ENCODE measurements at places on chromosomes 3 and 15.

DNA sequence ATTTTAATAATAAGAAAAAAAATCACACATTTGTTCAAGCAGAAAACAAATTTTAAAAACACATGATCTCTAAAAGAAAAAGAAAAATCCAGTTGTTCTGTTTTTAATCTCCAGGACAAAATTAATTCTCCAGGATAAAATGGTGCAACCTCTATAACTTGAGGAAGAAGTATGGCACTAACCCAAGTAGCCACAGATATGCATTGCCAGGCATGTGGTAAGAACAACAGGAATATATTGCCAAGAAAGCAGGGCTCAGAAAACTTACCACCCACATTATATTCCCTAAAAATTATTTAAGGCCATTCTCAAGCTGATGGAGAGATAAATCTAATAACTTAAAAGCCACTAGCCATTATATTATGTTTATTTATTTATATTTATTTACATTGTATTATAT lies 295.7 kb upstream of the TMCO5A start:
- DNase-seq = no peak

- no peak for DNase-seq
Observed at GRCh38 chr3:184907681-184908649, 96.0 kb downstream of the VPS8 start.

DNA sequence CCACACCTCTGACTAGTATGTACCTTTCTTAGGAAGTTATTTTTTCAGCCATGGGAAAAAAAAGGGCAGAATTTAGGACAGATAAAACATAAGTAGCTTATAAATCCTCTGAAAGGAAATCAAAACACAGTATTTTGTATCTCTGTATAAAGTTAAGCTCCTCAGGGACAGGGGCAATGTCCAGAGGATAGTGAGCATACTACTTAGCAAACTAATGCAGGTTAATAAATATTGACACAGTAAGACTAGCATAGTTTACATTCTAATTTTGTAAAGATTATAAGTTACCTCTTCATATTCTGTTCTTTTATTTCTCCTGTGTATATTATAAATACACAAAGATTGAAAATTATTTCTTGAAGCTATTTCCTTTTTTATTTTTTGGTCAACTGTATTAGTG lies 2.1 kb downstream of the UBE3A start:
- DNase-seq = no peak

- DNase-seq = no peak
Observed at GRCh38 chr15:65867244-65867643, 2.0 kb upstream of the RAB11A start.

DNA sequence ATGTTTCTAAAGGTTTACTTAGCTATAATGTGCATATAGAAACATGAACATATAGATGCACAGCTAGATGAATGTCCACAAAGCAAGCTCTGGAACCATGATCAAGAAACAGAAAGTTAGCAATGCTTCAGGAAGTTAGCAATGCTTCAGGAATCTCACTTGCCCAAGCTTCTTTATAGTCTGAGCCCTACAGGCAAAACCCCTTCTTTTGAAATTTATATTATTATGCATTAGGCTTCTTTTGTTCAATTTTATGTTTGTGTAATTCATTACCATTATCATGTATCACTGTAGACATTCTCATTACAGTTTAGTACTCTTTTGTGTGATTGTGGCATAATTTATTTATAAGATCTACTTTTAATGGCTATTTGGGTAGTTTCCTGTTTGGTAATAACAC lies 286.4 kb upstream of the BCHE start:
- no peak for DNase-seq

GRCh38 chr15:67331676-67332075 lies 77.1 kb downstream of the IQCH start:
- no peak for DNase-seq

DNA sequence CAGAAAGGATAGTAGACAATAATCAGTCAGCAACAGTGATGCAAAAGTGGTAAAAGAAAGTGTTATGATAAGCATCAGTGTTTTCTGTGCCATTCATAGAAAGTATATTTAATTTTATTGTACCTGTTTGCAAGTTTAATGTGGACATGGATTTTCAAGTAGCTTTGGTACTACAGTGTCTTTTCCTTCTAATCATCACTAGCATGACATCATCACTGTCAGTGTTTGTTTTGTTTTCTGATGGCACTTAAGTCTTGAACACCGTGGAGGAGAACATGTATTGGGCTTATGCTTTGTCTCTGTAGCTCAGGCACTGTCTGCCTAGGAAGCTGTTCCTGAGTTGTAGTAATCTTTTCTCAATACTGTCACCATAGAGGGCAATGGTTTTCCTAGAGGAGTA lies 41.9 kb downstream of the SETD5 start:
- DNase-seq = no peak

DNA sequence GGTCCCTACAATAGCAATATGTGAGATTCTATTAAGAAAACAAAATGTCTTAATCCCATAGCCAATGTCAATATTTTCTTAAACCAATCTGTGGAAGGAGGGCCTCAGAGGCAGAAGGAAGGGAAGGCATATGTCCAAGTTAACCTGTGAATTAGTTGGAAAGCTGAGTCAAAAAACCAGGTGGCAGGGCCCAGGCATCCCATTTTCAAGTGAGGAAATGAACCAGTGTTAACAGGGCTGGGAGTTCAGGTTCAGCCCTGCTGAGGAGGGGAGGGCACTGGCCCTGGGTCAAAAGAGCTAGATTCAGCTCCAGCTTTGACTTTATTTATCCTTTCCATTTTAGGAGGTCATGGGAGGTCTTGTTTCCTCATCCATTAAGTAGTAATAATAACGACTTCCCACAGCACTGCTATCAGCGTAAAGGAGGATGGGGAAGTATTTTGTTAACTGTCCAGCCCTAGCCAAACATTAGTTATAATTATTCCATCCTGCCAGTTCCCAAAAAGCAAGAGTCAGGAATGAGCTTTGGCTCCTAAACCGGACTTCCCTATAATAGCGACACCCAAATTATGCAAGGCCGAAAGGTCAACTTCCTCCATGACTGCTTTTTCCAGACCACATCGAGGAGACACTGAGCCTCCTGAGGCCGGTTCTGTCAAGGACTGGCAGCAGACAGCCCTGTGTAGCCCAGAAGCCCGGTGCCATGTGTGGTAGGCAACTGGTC lies 3.2 kb downstream of the MASP1 start:
- no peak for DNase-seq

Data from stimulated activated CD8-positive, alpha-beta memory T cell treated with anti-CD3 and anti-CD28 coated beads, Interleukin-4, amount 100 ng/mL, for 4 hours (primary cell).